DMS79 treated with DMSO at 0.1 percent for 48 hours (cell line): ENCODE measurements at places on chromosomes 1 and 21.
A peak's percentile ranks its signal among the peaks of the same experiment; 100 is the strongest.

DNA sequence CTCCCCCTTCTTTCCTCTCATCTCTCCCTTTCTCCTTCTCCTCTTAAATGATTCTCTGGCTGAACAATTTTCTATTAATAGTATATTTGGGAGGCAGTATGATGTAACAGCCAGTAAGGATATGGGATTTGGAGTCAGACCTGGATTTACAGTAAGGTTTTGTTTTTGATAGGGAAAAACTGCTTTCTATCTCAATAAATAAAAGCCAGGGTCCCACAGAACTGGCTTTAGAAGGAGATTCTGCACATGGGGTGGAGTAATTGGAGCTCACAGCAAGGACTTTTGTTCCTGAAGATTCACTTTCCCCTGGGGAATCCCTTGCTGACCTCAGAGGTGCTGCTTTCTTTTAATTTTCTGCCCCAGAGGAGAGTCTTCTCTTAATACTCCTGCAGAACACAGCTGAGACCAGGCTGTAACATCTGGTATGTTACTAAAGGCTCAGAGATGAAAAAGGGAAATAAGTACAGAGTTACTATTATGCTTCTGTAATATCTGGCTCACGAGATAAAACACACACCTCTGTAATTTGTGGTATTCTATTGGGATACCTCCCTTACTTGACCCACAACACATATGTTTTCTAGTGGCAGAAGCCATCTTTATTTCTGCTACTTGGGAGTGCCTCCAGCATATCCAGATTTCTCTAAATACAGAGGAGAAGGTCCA lies 13.4 kb downstream of the EPB41 start:
- DNase-seq, result no peak

GRCh38 chr1:70517444-70517843 lies 106.4 kb downstream of the CTH start:
- no peak for DNase-seq

DNA sequence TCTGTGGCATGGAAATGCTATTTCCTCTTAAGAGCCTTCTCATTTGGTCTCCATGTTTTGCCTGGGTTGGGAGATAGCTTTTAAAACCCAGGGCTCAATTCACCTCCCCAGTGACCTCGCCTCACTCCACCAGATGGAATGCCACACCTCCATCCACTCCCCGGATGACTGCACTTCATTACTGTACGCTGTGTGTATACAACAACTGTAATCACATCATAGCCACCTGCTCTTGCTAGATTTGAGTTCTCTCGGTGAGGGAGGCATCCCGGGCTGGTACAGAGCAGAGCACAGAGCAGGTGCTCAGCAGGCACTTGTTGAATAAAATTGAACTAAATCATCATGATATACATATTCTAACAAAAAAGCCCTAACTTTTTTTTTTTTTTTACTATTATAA lies 26.0 kb downstream of the SDE2 start:
- peak; percentile 60 for DNase-seq

DNA sequence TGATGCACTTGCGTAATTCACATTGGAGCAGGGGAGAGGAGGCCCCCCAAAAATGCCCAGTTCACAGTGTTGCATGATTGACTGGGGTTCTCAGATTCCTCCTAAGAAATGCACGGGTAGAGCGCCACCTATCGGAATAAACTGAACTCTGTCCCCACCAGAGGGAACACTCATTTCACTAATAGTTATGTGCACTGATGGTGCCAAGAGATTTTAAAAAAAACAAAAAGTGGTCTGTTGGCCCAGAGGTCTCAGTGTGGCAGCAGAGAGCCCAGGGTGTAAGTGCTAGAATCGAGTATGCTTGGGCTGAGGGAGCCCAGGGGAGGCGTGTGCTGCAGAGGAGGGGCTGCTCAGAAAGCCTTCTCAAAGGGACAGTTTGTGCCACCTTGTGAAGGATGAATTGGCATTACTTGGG lies 6.9 kb downstream of the PINK1 start:
- no peak for DNase-seq

DNA sequence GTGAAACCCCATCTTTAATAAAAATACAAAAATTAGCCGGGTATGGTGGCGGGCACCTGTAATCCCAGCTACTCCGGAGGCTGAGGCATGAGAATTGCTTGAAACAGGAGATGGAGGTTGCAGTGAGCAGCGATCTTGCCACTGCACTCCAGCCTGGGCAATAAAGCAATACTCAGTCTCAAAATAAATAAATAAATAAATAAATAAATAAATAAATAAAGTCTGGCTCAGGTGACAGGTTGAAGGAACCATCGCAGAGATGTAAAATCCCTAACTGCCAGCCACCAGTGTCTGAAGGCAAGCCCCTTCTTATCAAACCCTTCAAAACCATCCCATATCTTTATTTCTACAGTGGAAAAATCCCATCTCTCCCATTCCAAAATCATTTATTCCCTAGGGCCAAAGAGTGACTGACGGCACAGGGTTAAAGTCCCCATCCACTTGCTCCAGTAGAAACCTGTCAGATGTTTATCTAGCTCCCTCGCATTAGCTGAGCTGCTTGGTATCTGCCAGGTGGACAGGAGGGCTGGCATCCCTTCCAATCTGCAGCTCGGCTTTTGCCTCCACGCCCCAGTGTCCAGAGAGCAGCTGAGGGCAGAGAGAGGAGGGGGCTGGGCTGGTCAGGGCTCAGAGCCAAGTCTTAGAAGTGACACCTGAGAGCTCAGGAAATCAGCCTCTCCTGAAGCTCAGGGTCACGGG lies 5.0 kb downstream of the CSRP1 start:
- DNase-seq, result peak; percentile 73

GRCh38 chr1:98429965-98430443 lies 231.5 kb upstream of the SNX7 start:
- DNase-seq, result peak; percentile 79

DNA sequence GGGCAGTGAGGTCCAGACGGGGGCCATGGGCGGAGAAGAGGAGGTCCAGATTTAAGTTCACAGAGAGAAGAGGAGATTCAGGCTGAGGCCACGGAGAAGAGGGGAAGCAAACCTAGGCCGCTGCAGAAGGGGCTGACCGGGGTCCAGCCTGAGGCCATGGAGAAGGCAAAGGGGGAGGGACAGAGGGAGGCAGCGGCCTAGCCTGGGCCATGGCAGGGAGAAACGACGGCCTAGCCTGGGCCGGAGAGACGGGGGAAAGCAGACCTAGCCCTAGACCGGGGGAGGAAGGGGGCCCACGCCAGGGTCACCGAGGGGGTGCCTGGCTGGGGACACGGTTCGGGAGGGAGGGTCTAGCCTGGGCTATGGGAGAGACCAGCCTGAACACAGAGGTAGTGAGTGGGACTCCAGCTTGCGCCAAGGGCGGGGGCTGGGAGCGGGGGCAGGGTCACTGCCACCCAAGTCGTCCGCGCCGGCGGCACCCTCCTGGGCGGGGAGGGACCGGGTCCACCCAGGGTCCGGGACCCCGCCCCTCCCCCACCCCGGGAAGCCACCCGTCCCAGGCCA lies 459 bp downstream of the CAPZB start:
- peak; percentile 20 for DNase-seq

GRCh38 chr1:68280286-68280685 lies 48.0 kb upstream of the WLS start:
- DNase-seq, result no peak

DNA sequence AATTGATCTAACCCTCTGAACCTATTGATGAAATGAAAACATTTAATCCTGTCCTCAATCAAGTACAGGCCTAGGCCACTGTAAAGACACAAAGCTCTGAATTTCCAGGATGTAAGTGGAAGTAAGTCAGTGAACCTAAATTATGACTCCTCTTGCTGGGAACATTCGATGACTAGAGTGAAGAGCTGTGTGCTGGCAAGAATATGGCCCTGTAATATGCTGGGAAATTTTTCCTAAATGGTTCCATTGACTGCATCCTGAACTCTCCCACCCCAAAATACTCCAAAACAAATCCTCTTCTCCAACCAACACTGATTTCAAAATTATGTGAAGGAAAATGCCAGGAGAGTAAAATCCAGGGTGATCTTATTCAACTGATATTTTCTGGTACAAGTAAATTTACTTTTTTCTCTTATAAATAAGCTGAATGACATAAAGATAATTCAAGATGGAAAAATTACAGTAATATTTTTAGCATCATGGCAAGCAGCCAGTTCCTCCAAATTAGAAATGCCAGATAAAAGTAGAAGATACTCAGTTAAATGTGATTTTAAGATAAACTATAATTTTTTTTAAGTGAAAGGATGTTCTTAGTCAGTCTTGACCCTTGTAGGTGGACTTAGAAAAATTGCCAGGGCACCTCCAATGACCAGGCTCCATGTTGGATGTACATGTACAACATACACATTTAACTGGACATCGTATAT lies 269.4 kb downstream of the PTGER3 start:
- DNase-seq, result no peak

- no peak for DNase-seq
These were observed 268.5 kb downstream of the BRINP2 start for GRCh38 chr1:177439301-177439700.

- no peak for DNase-seq
These were observed 32.2 kb upstream of the ARTN start for GRCh38 chr1:43901196-43901961.
